HL-60 (cell line): ENCODE measurements at places on chromosomes 7 and 10.

- no peak for DNase-seq
These were observed 275.3 kb downstream of the NRG3 start for GRCh38 chr10:82150123-82150900.

- no peak for DNase-seq
These were observed 197.5 kb upstream of the PRSS58 start for GRCh38 chr7:142455392-142455791.

DNA sequence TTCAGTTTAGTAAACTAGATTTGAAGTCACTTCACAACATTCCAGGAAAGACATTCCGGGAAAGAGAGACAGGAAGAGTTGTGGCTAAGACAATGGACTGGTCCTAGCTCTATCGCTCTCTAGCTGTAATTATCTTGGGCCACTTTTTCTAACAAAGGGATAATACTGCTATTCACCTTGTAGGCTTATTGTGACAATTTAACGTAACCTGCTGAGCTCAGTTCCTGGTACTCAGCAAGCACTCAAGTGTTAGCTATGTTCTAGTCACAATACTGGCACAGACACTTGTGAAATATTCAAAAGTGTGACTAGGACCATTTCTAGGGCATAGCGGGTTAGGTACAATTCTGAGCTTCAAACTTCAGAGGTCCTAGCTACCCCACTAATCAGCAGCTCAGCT, 12.0 kb upstream of the NRCAM start:
- no peak for DNase-seq

DNA sequence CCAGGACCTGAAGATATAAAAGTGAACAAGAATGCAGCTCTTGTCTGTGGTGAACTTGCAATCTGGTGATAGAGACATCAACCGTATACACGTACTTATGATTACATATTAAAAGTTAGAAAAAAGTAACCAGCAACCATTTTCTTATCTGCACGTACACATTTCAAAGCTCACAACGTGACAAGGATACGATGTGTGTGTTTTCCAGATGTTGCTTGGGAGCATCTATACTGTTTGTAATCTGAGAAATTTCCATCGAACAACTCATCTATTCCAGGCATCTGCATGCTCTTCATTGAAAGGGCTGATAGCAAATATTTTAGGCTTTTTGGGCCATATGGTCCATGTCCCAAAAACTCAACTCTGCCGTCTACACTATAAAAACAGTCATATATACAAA, 23.3 kb downstream of the MALRD1 start:
- no peak for DNase-seq

- peak; percentile 46 for DNase-seq
These were observed 10.4 kb downstream of the CALML3 start for GRCh38 chr10:5534880-5535856.

- DNase-seq, result no peak
These were observed 22.5 kb upstream of the C10orf53 start for GRCh38 chr10:49656845-49657493.

DNA sequence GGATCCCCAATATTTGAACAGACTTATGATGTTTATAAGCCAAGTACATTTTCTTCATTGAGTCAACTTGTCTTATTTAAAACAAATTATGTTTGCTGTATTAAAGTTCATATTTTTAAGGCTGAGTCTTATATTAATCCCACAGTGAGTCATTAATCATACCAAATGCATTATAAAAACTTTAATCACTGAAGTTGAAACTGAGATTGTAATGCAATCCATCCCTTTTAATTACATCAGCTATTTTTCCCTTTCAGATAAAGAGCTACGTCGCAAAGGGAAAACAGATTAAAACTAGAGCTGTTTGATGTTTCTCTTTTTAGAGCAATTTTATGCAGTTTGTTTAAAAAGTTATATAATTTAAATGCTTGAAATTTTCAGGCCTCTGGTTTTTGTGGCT, 183.0 kb downstream of the ARID5B start:
- no peak for DNase-seq

DNA sequence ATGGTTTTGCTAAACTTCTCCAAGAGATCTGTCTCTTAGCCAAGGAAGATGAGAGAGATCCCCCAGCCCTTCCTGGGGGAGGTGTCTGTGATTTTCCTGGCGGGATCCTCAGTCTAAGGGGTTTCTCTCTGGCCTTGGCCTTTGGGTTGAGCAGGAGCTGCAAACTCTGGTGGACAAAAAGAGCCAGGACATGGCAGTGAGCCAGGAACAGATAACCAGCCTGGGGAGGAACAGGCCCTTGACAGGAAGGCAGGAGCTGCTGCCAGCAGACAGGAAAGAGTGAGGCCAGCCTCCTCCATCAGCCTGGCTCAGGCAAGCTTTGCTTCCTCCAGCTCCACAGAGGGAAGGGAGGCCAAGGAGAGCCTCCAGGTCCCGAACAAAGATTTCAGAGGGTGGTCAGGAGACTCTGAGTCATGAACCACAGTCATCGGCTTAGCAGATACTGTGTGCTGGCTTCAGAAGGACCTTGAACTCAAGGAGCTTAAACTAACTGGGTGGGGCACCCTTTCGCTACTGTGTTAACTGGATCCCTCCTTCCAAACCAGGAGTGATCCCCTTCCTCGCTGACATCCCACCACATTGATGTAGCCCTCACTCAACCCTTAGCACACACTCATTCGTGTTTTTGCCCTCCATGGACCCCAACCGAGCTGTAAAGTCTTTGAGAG, 34.7 kb downstream of the DDIT4 start:
- peak; percentile 96 for DNase-seq

- no peak for DNase-seq
These were observed 48.9 kb downstream of the PUS7 start for GRCh38 chr7:105473163-105473562.

- DNase-seq, result no peak
These were observed 269.5 kb downstream of the TRIL start for GRCh38 chr7:28688651-28689050.

GRCh38 chr7:64639267-64640001, 26.5 kb upstream of the ZNF107 start:
- no peak for DNase-seq

GRCh38 chr10:44908936-44909630, 2.1 kb upstream of the TMEM72 start:
- DNase-seq, result no peak

GRCh38 chr10:75357500-75357899, 44.1 kb downstream of the ZNF503 start:
- DNase-seq, result no peak

- no peak for DNase-seq
These were observed 345.5 kb downstream of the LRMDA start for GRCh38 chr10:75776738-75777504.

DNA sequence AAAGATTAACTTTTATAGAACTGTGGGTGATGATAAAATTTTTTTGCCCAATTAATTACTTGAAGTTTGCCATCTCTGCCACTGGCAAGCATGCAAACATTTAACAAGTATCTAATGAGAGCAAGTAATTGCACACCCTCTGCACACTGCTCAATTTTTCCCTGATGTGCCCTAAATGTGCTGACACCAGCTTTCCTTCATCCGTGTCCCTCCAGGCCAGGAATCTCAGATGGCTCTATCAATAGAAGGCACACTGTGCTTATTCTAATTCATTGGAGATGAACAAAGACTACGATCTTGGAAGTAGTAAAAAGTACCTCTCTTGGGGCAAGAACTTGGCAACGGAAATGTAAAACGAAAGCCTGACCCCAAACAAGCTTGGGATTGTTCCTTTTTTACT, 212.1 kb downstream of the GPR37 start:
- DNase-seq, result no peak

DNA sequence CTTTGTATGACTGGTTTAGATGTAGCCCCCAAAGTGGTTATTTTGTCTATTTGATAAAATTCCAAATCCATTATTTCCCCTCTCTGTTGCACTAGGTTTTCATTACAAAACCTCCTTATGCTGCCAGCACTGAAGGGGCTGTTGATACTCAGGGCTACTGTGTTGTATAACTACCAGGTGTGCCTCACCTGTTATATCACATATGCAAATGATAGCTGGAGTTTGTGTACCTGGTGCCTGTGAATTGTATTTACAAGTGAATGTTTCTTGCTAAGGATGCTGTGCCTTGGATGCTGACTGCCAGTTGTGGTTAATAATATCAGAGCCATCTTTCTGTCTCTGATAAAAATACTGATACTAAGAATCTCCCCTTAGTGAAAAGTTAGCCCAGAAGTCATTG, 84.8 kb upstream of the CCDC6 start:
- DNase-seq, result no peak

- DNase-seq, result no peak
These were observed 143.1 kb upstream of the CDCA7L start for GRCh38 chr7:22088827-22089226.

DNA sequence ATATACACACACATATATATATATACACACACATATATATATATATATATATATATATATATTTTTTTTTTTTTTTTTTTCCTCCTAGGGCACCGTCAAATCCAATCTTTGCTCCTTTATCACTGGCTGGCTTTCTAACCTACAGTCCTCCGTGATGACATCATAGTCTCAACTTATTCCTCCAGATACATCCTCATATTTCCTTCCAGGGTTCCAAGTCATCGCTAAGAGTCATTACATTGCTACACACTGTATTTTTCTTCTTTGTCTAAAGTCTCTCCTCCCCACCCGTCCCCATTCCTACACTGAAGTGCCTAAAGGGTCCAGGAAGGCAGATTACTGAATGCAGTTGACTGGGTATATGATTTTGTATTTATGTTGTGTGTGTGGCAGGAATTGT, 1.1 kb upstream of the FAM200A start:
- no peak for DNase-seq
